ENCODE measurements at places on chromosomes 7 and 10. TPM values are rescaled to one million over a fixed set of nuclear protein-coding genes. Genes with fewer than 3 reads are reported as not detected.

DNA sequence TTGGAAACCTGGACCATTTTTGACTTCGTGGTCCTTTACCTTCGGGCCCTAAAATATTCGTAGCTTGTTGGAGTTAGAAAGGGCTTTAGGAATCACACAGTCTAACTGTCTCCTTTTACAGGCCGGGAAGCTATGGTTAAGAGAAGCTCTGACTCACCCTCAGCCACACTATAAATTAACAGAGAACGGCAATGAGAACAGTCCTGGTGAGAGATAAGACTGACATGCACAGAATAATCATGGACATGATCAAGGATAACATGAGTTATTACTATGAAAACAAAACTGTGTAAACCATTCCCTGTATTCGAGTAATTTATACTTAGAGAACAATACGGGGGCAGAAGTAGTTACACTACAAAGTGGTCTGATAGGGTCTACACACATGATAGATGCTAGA, 162.5 kb upstream of the MALRD1 start:
- DNase-seq, result no peak

GRCh38 chr7:98149116-98149692, 42.5 kb downstream of the LMTK2 start:
- DNase-seq, result no peak

- no peak for DNase-seq
Measured at GRCh38 chr7:47389171-47389922, 192.6 kb downstream of the TNS3 start.

DNA sequence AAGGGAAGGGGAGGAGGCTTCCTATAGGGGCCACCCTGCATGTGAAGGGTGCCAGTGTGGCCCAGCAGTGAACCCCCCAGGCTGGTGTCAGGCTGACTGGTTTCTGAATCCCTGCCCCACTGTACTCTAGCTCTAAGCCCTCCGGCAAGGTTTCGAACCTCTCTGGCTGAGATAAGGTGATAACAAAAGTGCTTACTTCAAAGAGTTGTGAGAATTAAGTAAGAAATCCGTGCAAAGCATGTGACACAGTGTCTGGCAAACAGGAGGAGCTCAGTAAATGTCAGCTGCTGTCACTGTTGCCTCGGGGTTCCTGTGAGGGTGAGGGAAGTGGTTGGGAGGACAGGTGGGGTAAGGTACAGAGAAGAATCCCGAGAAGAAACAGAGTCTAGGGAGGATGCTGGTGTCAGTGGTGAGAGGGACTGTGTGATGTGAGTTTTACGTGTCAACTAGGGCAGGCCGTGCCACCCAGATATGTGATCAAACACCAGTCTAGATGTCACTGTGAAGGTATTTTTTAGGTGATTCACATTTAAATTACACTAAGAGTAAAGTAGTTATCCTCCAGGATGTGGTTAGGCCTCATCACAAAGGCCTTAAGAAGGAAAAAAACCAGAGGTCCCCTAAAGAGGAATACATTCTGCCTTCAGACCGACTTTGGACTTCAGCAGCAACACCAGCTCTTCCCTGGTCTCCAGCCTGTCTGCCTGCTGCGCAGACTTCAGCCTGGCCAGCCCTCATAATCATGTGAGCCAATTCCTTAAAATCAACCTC, 64.4 kb downstream of the BPGM start:
- no peak for DNase-seq

- DNase-seq, result no peak
Measured at GRCh38 chr7:122291189-122291588, 13.4 kb downstream of the FEZF1 start.

- DNase-seq, result no peak
Measured at GRCh38 chr7:100176096-100177044, 811 bp downstream of the GPC2 start.

DNA sequence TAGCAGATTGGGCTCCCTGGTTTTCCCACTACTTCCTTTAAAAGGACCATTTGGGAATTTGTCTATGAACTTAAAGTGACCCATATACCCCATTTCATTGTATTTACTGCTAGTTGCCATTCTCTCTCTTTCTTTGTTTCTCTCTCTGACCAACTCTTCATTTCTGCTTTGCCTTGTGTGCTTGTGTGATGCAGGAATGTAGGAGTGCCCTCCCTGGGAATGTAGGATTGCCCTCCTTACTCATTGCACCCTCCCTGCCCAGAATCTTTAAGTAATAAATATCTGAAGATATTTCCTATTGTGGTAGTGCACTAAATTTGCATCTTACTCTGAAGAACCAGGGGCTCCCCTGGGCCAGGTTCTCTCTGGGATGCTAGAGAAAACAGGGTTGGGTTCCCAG, 47.3 kb upstream of the KLF14 start:
- no peak for DNase-seq

- no peak for DNase-seq
Measured at GRCh38 chr10:128527711-128528110, 401.5 kb upstream of the MKI67 start.

DNA sequence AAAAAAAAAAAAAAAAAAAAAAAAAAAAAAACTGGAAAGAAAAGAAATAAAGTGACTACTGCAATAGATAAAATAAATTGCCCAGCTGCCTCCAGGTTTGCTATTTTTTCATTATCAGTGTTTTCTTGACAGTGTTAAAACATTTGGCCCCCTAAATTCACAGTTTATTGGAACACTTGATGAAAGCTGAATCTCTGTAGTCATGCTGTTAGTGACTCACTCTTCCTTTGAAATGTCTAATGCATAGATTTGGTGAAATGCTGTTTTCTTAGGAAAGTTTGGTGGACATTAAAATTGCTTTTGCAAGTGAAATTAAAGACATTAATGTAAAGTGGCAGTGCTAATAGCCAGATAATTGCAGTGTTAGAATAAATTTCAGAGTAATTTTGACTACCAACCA, 785.2 kb downstream of the NRG3 start:
- no peak for DNase-seq

GRCh38 chr10:17473228-17473950, 19.0 kb upstream of the ST8SIA6 start:
- no peak for DNase-seq

- DNase-seq, result no peak
Measured at GRCh38 chr7:105664816-105665525, 83.7 kb upstream of the EFCAB10 start.

DNA sequence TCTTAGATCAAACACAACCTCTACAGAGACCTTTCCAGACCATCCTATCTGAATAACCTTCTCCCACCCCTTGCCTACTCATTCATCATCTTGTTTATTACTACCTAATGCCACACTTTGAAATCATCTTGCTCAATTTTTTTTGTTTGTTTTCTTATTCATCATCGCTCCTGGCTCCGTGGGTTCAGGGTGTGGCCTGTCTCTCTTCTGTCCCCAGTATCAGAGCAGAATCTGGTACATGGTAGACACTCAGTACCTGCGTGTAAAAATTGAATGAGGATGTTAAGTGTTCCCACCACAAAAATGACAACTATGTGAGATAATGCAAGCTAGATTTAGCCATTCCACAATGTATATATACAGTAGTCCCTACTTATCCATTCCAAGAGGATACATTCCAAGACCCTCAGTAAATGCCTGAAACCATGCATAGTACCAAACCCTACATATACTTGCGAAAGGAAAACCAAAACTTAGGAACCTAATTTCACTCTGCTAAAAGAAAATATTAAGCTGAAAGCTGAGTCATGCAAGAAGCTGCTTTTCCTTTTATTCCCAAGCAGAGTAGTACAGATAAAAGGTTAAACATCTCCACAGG, 72.1 kb upstream of the SEC61G start:
- DNase-seq, result no peak

- no peak for DNase-seq
Measured at GRCh38 chr7:104795086-104795485, 218.9 kb upstream of the KMT2E start.

GRCh38 chr10:17923728-17924127, 28.0 kb upstream of the SLC39A12 start:
- DNase-seq, result no peak

- no peak for DNase-seq
Measured at GRCh38 chr10:92241158-92241500, 49.7 kb downstream of the CPEB3 start.

GRCh38 chr7:127715272-127715671, 63.3 kb downstream of the SND1 start:
- no peak for DNase-seq

GRCh38 chr10:114386452-114386851, 17.9 kb downstream of the AFAP1L2 start:
- no peak for DNase-seq

DNA sequence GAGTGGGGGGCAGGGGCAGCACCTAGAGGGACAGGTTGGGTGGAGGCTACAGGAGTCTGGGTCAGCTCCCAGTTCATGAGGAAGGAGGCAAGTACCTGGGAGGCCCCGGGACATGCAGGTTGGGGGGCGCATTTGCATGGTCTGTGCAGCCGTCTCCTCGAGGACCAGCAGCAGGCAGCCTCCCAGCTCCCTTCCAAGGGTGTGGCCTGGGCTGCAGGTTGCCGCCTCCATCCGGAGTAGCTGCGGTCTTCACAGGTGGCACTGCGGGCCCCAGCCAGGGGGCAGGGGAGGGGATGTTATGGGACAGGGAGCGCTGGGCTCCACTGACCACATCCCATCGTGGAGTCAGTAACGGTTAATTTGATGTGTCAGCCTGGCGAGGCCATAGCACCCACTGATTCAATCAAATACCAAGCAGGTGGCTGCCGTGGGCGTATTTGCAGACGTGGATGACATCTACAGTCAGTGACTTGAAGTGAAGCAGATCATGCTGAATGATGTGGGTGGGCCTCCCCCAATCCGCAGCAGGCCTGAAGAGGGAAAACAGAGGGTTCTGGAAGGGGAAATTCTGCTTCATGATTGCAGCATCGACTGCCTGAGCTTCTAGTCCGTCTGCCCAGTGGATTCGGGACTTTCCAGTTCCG, 81.6 kb downstream of the PRKAG2 start:
- DNase-seq, result no peak

DNA sequence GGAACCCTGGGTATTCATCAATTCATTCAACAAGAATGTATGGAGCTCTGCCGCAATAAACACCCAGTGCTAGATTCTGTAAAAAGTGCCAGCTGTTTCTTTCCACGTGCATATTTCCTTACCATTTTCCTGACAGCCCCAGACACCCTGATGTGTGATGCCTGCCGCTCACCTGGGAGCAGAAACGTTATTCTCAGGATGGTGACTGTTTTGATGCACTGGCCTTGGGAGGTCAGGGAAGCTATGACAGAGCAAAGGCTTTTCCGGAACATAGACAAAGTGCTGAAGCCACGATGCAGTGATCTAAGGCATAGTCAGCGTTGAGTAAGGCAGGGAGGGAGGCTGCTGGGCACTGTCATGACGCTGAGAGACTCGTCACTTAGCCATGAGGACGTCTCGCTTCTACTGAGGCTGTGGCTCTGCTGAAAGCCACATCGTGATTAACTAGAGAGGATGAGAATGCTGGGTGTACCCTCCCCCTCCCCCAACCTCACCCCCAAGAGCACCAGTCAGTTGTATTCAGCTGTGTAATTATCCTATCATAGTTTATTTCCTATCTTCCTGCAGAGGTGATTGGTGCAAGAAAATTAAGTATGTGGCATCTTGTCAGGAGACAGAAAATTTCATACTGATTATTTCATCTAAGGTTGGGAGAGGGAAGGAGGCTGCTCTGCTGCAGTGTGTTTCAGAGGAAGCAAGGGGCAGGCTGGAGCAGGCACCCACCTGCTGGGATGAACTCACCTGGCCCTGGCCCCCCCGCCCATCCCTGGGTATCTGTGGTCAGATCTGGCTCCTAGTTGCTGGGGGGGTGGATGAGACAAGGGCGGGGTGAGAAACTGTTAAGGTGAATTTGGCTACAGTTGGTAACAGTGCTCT, 48.8 kb upstream of the SMNDC1 start:
- peak; percentile 95 for DNase-seq

GRCh38 chr10:130422366-130423324, 286.5 kb downstream of the GLRX3 start:
- no peak for DNase-seq

- DNase-seq, result no peak
Measured at GRCh38 chr10:81179324-81179723, 641.6 kb downstream of the SH2D4B start.

DNA sequence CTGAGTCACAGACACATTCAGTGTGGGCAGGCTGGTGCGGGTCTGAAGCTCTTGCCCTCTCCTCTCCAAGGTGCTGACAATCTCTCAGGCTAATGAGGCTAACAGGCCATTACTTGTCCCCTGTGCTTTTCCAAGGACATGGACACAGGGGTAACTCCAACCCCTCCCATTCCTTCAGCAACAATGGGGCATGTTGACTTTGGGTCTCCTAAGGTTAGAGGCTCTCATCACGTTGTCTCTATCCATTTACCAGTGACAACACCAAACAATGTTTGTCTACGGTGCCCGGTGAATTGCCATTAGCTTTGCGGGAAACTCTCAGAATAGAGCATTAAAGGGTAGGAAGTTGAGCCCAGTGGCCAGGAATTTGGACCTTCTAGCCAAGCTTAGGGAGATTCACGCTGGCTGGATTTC, 101.6 kb upstream of the TNS3 start:
- DNase-seq, result no peak

DNA sequence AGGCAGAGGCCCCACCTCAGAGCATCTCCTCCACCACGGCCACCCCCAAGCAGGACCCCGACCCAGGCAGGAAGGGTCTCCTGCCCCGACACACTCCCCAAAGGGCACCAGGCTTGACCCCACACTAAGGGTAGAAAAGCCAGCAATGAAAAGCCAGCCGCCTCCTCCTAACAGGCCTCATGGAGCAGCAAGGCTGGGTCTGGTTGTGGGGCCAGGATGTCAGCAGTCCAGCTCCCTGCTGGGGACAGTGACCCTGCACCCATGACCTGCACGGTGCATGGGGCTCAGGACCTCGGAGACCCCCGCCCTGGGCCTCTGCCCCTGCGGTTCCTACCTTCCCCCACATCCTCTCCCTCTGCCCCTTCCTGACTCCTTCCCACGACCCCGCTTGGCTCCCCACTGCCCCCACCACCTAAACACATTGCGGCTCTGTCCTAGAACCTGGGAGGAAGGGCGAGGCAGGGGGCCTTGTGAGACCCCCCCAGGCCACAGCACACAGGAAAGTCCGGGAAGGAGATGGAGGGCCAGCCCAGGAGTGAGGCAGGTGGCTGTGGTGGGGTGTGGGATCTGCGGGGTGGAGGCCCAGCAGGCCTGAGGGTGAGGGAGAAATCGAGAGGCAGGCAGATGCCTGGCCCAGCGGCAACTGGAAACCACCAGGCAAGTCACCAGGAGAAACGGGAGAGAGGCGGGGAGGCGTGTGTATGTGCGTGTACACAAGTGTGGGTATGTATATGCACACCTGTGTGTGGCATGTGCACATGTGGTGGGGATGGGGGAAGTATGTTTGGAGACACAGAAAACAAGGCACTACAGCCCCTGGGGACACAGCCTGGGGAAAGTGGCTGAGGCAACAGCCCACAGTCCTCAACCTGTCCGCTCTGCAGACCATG, 229.9 kb downstream of the MAD1L1 start:
- DNase-seq, result no peak

UROS gene
- total RNA-seq, result 103 TPM

UBTD1 gene
- 55.6 TPM for total RNA-seq

AKR1C2 gene
- total RNA-seq, result 0.33 TPM

SEMA3E gene
- total RNA-seq, result 7.3 TPM

CRHR2 gene
- not detected for total RNA-seq

CPN1 gene
- not detected for total RNA-seq

NPY4R gene
- total RNA-seq, result 2.2 TPM

SLC16A12 gene
- total RNA-seq, result not detected

METTL27 gene
- total RNA-seq, result 3.4 TPM

TUBB8 gene
- 0.08 TPM for total RNA-seq

WEE2 gene
- total RNA-seq, result not detected

C10orf105 gene
- total RNA-seq, result not detected

HDAC9 gene
- total RNA-seq, result 17.1 TPM

All from Panc1 (cell line).